Left ventricle myocardium inferior (tissue), 1 donor: ENCODE measurements at places on chromosomes 2 and 18.

GRCh38 chr2:144382849-144383248, 137.1 kb downstream of the ZEB2 start:
- DNase-seq, result no peak

DNA sequence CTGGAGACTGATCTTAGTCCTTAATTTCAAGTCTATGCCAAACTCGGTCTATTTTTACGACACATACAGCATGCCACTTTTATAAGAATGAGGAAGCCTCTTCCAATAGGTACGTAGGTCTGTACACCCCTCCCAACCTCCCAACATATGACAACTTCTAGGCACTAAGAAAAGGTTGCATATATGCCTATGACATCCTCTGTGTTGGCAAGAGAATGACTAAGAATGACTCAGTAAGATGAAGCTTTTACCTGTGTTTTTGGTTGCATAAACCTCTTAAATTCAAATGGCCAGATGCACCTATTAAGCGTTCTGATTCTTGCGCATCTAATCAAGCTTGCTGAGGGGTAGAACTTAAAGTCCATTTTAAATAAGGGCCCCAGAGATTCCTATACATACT, 586.4 kb upstream of the ZEB2 start:
- no peak for DNase-seq

DNA sequence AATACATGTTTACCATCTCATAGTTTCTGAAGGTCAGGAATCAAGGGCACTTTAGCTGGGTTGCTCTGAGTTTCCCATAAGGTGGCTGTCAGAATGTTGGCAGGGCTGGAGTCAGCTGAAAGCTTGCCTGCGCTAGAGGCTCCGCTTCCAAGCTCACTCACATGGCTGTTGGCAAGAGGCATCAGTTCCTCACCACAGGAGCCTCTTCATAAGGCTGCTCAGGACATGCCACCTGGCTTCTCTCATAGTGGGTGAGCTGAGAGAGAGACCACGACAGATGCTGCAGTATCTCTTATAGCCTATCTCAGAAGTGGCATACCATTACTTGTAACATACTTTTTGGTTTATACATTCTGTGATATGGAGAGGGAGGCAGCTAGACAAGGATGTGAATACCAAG, 7.2 kb downstream of the HADHB start:
- DNase-seq, result peak; percentile 69

DNA sequence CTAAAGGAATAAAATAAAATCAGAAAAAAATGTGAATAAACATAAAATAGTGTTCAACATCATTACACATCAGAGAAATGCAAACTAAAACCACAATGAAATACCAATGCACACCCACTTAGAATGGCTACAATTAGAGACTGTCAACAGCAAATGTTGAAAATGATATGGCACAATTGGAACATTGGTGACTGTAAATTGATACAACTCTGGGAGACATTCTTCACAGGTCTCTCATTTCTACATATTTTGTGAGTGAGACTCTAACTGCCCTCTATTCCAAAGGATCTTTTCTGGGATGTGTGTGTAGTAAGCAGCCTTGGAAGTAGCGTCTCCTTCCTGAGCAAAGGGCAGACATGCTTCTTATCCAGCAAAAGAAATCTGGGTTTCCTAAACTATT, 323.0 kb downstream of the FBXO15 start:
- no peak for DNase-seq

- DNase-seq, result no peak
Measured at GRCh38 chr2:7812231-7812995, 869.4 kb upstream of the ID2 start.

- no peak for DNase-seq
Measured at GRCh38 chr2:130749078-130749477, 6.3 kb upstream of the AMER3 start.

- no peak for DNase-seq
Measured at GRCh38 chr18:62643181-62643580, 72.2 kb upstream of the PHLPP1 start.

- DNase-seq, result no peak
Measured at GRCh38 chr2:191713837-191714236, 35.9 kb downstream of the NABP1 start.

DNA sequence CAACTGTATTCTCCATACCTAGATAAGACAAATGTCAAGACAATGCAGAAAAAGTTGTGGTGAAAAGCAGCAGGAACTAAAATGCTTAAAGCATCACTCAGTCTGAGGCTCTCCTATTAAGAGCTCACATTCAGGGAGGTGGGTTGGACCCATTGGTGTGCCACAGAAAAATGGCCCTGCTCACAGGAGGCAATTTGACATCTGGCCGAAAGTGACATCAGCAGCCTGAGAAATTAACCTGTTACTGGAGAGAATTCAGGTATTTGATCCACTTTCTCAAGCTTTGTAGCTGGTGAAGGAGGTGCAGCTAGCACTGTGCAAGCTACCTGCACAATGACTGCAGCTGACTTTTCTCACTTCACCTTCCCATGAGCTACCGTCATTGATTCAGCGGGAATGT, 86.0 kb downstream of the TMEM247 start:
- no peak for DNase-seq

DNA sequence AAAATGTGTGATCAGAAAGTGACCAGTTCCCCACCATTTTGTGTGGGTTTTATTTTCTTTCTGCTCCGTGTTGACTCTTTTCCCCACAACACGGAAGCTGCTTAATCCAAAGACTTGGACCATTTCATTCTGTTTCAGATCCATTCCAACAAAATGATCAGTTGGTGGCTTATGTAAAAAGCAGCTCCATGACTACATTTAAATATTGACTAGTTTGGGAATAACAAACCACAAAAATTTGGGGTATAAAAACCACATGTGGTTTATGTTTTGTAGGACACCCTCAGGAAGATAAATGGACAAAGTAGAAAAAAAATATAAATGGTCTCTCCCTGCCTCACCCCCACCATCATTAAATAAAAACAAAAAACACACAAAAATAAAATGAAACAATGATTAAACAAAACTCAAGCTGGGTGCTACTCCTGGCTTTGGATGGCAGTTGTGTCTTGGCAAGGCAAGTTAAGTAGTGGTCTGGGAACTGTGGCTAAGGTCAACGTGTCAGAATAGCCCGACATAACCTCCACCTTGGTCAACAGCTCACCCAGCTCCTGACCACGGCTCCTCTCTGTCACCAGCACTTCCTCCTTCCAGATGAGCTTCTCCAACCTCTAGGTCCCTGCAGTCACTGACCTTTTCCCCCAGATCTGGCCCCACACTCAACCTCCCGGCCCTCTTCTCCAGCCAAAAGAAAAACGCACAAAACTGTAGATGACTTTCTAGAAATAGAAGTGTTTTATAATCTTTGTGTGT, 12.8 kb upstream of the WIPF1 start:
- DNase-seq, result no peak

GRCh38 chr2:85949280-85949679, 60.5 kb upstream of the ST3GAL5 start:
- DNase-seq, result no peak

DNA sequence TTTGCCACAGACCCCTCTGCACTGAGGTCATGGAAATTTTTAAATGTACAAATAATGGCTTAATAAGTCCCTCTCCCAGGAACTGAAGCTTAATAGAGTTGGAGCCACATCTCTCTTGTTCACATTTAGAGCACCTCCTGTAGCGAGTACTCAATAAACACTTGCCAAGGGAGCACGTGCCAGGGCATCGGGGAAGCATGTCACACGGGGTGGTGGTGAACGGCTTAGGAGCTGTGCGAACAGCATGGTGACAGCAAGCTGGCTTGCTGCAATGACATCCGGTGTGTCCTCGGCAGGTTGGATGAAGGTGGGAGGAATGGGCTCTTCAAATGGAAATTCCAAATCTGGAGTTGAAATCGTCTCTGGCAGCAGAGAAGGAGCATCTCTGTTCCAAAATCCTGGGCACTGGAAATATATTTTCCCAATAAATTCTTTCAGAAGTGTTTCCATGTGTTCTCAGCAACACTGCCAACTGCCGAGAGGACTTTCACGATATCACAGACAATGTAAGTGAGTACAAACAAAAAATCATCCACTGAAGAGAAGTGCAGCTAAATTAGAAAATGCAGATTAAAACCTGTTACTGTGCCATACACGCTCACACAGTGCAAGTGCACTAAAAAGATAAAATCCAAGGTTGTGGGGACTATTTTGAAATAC, 74.1 kb downstream of the GALR1 start:
- peak; percentile 53 for DNase-seq

- DNase-seq, result no peak
Measured at GRCh38 chr2:51662187-51662586, 630.3 kb upstream of the NRXN1 start.

GRCh38 chr2:128438091-128438490, 119.4 kb upstream of the HS6ST1 start:
- no peak for DNase-seq

GRCh38 chr2:172198908-172199307, 96.2 kb upstream of the DLX2 start:
- no peak for DNase-seq

DNA sequence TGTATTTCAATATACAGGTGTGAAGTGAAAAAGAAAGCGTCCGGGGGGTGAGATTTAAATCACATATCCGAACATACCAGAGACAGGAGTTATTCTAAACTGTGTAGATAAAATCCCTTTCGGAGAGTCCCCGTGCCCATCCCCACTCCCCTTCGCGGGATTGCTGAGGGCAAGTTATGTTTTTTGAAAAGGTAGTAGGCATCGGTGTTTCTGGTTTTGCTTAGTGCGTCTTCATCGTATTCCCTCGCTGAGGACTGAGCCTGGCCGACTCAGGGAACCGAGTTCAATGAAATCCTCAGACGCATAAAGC, 583.4 kb downstream of the ZEB2 start:
- no peak for DNase-seq

- DNase-seq, result no peak
Measured at GRCh38 chr2:207632575-207633493, 7.6 kb upstream of the METTL21A start.

DNA sequence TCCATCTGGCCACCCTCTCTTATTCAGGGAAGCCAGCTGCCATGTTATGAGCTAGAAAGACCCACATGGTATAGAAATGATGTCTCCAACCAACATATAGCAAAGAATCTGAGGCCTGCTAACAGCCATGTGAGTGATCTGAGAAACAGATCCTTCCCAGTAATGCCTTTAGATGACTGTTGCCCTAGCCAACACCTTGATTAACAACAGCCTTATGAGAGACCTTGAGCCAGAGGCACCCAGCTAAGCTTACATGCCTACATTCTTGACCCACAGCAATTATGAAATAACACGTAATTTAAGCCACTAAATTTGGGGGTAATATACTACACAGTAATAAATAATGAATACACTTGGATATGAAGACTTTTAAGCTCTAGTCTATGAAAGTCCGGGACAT, 13.0 kb downstream of the KANSL1L start:
- DNase-seq, result no peak

GRCh38 chr2:105793196-105793975, 48.7 kb downstream of the NCK2 start:
- no peak for DNase-seq

- DNase-seq, result peak; percentile 75
Measured at GRCh38 chr2:99691926-99692325, 202.1 kb upstream of the REV1 start.

- no peak for DNase-seq
Measured at GRCh38 chr2:88810488-88810887, 119.0 kb downstream of the RPIA start.

GRCh38 chr18:54958704-54959625, at the start of gene CCDC68:
TSS of gene CCDC68 (minus strand) at chr18:54959461. CDS start at chr18:54942791, 16,670 bp downstream.
- peak; percentile 52 for DNase-seq

GRCh38 chr2:85978883-85979780, 90.3 kb upstream of the ST3GAL5 start:
- no peak for DNase-seq

DNA sequence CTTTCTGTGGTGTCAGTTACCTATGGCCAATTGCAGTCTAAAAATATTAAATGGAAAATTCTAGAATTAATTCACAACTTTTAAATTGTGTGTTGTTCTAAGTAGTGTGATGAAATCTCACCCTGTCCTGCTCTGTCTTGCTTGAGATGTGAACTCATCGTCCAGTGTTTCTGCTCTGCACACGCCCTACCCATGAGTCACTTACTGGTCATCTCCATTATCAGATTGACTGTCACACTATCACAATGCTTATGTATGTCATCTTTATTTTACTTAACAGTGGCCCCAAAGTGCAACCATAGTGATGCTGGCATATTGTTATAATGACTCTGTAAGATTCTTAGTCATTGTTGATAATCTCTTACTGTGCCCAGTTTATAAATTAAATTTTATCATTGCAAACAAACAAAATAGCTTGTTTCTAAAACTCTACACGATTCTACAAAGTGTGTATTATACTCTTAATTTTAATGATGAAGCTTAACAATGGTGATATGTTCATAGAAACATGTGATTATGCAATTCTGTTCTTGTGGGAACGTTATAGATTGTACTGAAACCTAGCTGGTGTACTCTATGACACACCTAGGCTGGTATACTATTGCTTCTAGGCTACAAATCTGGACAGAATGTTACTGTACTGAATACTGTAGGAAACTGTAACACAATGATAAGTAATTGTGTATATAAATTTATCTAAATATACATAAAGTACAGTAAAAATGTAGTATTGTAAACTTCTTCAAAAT, 1086.8 kb upstream of the PIK3C3 start:
- DNase-seq, result no peak

DNA sequence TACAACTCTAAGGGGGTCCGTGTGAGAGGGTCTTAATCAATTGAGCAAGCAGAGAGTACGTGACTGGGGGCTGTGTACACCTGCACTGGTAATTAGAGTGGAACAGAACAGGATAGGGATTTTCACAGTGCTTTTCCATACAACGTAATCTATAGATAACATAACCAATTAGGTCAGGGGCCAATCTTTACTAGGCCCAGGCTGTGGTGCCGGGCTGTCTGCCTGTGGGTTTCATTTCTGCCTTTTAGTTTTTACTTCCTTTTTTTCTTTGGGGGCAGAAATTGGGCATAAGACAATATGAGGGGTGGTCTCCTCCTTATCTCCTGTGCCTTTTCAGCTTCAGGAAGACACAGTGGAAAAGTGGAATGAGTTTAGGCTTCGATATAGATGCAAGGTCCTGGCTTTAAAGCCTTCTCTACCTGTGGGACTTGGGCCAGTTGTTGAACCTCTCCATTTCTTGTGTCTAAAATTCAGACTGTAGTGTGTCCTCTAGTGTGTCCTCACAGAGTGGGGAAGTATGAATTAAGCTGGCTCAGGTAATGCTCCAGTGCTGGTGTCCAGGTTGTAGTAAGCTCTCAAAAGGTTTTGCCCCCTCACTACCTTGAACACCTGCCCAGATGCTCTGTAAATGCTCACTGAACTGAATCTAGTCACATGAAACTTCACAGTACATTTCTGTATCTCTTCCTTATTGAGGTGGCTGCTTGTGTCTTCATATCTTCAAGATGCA, 422.8 kb downstream of the SETBP1 start:
- no peak for DNase-seq

- no peak for DNase-seq
Measured at GRCh38 chr2:55718165-55719008, 24.7 kb upstream of the PNPT1 start.

- DNase-seq, result no peak
Measured at GRCh38 chr2:71004857-71005256, 10.2 kb upstream of the TEX261 start.

- DNase-seq, result no peak
Measured at GRCh38 chr2:10890706-10891270, 20.9 kb upstream of the KCNF1 start.
